ENCODE measurements at places on chromosomes 16 and 17. TPM values are rescaled to one million over a fixed set of nuclear protein-coding genes. Genes with fewer than 3 reads are reported as not detected.

DNA sequence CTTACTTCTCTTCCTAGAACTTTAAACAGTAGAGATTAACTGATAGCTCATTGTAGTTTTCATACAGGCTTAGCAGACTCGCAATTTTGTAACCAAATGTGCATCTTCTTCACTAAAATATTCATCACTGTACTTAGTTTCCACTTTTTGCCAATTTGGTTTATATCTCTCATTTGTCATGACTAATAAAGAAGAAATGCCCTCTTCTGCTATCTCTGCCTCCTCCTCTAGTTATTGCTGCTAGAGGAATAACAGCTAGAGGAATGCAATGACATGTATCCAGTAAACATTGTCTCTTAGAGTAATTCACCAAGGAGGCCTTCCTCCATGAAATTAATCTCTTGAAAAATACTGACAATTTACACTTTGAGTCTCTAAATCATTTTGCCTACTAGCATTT, 115.5 kb upstream of the COX10 start:
- ATAC-seq: no peak

- no peak for ATAC-seq
These were observed 35.6 kb downstream of the DHRS7B start for GRCh38 chr17:21162394-21162775.

DNA sequence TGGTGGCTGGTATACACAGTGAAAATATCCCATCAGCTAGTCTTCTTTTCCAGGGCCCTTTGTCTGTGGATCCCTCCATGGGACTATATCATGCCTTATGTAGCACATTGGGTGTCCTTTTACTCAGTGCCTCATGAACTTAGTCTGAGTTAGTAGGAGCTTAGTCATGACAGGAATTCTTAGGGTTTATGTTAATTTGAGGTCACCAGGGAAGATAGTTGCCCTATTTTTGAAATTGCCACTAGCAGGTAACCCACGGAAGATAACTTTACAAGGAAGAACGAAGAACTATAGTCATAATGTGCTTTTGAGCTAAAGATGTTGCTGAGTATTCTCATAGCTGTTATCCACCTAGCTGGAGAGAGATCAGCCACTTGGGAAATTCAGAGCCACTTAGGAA, 14.8 kb upstream of the PLK1 start:
- no peak for ATAC-seq

GRCh38 chr16:69157196-69157595, 24.7 kb downstream of the UTP4 start:
- ATAC-seq: no peak

DNA sequence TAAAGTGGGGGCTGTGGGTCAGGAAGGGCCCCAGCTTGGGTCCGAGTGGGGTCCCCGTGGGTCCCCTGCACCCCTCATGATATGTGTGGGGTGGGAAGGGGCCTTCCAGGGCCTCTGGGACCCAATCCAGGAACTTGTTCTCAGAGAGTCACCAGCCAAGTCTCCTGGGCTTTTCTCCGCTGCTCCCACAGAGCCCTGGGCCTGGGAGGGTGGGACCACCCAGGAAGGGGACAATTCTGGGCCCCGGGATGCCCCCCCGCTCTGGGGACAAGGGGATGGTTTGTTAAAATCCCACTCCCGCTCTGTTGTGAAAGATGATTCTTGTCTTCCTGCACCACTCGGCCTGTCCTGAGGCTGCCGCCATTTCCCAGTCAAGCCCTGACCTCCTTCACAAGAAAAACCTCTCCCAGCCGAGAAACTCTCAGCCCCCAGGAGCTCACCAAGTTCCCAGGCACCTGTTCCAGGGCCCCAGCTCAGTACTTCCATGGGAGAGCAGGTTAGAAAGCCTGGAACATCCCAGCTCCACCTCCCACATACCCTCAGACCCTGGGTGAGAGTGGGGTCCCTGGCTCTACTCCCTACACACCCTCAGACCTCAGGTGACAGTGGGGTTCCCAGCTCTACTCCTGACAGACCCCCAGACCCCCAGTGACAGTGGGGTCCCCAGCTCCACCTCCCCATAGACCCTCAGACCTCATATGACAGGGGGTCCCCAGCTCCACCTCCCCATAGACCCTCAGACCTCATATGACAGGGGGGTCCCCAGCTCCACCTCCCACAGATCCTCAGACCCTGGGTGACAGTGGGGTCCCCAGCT, 75.1 kb downstream of the METRNL start:
- ATAC-seq: no peak

DNA sequence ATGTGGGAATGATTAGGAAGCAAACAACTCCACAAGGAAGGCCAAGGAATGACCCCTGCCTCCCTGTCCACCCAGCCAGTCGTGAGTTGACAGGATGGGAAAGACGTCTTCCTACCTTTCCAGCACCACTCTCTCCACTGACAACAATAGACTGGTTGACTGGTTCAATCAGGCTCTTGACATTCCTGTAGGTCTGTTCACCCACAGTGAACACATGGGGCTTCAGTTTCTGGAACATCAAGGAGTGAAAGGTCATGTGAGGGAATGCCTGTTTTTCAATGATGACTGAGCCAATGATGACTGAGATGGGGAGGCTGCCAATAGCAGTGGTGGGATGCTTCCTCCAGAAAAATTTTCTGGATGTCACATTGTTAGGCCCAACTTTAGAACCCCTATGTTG, 9.6 kb downstream of the MYO19 start:
- no peak for ATAC-seq

DNA sequence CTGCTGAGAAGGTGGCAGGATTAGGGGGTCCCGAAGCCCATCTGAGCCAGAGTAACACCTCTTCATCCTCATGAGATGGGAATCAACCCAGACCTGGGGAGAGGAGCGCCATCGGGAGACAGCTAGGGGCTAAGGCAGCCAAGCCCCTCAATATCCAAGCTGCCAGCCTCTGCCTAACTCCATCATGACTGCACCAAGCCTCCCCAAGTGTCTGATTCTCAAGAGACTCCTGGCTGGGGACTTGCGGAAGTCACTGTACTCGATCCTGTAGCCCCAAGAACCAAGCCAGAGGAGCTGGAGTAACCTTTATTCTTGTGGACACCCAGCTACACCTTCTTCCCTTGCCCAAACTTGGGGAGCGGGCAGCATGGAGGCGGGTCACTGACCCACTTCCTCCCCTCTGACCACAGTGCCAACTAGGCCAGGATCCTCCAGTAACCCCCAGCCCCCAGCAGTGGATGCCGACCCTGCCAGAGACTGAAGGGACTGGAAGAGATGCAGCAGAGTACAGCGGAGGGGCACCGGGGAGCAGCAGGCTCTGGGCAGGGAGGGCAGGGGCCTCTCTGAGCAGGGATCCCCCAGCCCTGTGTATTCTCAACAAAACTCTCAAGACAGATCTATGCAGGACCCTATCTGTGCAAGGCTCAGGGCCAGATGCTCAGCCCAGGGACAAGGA, 13.3 kb downstream of the HDAC5 start:
- ATAC-seq: no peak

DNA sequence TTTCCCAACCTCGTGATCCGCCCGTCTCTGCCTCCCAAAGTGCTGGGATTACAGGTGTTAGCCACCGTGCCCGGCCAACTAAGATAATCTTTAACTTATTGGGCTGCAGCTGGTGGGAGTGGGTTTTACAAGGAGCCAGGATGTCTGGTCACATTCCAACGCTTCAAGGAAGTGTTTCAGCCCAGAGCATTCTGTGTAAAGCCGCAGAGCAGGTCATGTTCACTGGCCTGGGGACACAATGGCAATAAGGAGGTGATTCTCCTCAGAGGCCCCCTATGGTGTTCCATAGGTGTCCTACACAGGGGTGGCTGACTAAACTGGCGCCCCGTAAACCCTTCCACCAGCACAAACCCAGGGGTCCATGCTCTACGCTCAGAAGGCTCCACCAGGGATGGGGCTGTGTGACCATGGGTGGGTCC, 1.2 kb downstream of the QPRT start:
- ATAC-seq: no peak

ANKS3 gene
- total RNA-seq: 23.3 TPM

All from gastroesophageal sphincter (tissue), 4 donors.